ENCODE measurements at places on chromosomes 6 and 20.

- no peak for DNase-seq
Measured at GRCh38 chr6:27605401-27606342, 132.8 kb upstream of the ZNF184 start.

DNA sequence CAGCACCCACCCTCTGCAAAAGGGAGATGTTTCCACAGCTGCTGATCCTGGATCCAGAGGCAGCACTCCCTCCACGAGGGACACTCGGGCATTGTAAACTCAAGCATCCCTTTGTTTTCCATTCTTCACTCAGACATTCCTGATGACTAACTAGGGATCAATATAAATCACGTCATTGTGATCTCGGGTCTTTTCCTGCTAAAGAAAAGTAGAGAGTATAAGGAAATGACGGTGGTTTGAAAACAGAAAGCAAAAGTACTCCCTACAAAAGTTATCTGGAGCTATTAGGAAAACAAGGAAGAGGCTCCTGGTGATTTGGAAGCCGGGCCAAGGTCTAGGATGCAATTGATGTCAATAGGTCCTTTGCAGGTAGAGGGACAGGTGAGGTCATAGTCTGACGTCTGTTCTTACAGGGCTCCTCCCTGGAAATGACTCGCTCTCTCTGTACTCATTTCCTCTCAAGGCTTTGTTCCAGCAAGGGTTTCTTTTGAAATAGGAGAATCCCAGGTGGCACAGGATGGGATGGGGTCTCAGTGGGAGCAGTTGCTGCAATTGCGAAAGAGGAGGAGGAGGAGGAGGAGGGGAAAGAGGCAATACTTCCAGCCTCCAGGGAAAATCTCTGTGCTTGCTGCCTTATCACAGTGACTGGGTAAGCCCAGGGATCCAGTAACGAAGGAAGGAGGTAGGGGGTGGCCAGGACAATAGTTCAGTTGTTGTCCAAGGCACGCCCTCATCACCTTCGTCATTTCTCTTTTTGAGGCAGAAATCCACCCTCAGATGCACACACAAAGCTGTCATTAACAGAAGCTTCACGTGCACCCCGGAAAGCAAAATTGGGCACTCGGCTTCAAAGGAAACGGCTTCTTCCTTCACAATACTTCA lies 222.8 kb downstream of the LY86 start:
- no peak for DNase-seq

DNA sequence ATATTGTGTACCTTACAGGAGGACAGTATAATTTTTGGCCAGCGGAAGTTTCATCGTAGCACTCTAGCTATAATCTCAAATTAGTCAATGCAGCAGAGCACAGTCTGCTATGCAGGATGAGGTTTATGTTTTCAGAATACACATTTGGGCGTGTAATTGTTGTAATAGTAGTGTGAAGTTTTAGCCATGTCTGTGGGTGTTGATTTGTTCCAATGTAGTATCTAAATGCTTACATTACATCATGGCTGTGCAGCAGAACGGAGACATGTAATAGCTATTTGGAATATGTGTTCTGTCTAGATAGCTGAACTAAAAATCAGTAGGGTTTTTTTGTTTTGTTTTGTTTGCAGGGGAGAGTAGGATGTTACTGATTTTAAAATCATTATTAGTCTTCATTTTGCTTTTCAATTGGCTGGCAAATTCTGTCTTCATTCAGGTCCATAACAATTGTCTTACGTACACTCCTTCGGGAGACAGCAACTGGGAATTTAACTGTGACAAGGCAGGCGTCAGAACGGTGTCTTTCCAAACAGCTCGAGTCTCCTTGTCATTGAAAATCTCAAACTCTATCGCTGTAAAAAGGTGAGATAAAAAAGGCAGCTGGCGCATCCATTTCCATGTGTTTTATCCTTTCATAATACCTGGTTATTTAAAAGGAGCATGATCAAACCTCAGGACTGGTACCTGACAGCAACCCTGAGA lies 65.1 kb upstream of the CDH4 start:
- DNase-seq: no peak

GRCh38 chr6:43089467-43089866 lies 13.4 kb downstream of the PTK7 start:
- DNase-seq: no peak

GRCh38 chr6:84228198-84228543 lies 728 bp upstream of the CEP162 start:
- no peak for DNase-seq

DNA sequence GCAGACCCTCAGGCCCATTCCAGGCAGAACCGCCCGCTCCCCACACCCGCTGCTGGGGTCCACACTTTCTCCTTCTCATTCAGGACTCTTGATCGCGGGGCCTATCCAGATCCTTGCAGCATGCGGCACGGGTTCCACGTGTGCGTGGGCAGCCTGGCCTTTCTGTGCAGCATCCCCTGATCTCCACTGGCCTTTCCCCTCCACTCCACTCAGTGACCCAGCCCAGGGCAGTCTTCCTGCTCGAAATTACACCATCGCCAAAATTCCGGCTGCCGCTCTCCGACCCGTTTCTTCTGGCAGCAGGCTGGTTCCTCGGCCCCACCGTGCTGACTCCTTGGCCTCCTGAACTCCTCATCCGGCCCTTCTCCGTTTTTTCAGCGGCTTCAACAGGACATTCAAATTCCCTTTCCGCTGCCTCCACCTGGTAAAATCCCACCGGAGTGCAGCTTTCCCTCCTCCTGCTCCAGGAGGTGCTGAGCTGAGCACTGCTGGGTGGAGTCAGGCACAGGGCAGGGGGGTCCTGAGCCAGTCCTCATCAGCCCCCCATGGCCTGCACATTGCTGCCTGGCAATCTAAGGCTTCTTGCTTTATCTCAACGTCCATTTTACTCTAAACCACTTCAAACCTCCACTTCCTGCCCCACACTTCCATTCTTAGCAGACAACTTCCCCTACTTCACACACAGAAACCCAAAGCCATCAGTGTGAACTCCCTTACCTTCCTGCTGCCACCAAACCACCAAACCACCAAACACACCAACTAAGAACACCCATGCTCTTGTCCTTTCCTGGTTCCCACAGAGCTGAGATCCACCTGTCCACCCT lies 9.0 kb downstream of the SFT2D1 start:
- DNase-seq: no peak

DNA sequence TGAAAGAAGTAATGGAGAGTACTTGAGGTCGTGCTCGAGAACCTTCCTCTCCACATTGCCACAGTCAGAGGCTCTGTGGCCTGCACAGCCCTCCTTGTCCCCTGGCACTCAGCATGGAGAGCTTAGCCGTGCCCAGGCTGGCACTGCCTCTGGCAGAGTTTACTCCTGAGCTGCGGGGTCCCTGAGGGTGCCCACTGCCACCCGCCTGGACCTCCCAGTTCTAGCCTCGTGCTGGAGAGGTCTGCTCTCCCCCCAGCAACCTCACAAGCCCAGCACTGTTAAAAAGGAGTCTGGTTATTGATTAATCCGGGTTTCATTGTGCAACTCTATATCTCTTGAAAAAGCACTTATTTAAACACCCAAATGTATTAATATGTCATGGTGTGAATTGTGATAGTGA lies 226.8 kb downstream of the TMEM242 start:
- no peak for DNase-seq

Data from activated T-cell treated with anti-CD3 and anti-CD28 coated beads, Interleukin-2, amount 50 U/mL, for 4 hours (primary cell).